ENCODE measurements at places on chromosomes 11 and 22. TPM values are rescaled to one million over a fixed set of nuclear protein-coding genes. Genes with fewer than 3 reads are reported as not detected.
A peak's percentile ranks its signal among the peaks of the same experiment; 100 is the strongest.

- no peak for DNase-seq
- no peaks in the 10 kb centered on the region for H3K4me1 ChIP-seq
- no peaks in the 10 kb centered on the region for H3K27me3 ChIP-seq
- no peak overlapping the region for H3K27ac ChIP-seq
- H3K4me3 ChIP-seq, result no peak overlapping the region
Measured at GRCh38 chr22:19503869-19504268, 20.3 kb downstream of the CLDN5 start.

DNA sequence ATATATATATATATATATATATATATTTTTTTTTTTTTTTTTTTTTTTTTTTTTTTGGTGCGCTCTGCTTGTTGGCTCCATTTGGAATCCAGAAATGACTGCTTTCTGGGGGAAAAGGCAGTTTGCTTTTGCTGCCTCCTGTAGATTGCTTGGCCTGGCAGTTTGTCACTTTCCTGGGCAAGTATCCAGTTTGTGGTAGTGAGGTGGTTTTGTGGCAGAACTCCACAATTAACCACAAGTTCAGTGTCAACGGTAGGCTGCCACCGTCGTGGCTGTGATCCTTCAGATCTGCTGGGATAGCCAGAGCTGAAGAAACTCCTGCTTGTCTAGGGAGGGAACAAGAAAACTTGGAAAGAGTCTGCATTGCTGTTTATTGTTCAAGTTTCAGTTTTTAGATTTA, 5.0 kb upstream of the PDE3B start:
- DNase-seq, result no peak
- no peak overlapping the region for H3K4me3 ChIP-seq
- H3K36me3 ChIP-seq, result no peaks in the 10 kb centered on the region
- no peaks in the 10 kb centered on the region for H3K27me3 ChIP-seq
- no peaks in the 10 kb centered on the region for H3K4me1 ChIP-seq

DNA sequence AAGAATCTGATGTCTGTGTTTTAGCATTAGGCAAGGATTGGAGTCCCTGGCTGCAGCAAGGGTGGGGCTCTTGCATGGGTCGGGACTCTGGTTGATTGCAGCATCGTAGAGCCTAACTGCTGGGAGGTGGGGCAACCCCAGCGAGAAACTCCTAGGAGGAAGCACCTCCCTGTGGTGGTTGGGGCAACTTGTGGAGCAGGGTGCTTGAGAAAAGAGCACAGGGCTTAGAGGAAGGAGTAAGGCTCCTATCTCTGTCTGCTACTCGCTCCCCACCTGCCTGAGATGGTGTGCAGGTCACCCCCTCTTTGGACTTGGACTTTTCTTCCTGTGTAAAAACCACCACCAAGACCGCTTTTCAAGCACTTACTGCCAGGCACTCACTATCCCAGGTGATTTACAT, 15.6 kb downstream of the SREBF2 start:
- no peaks in the 10 kb centered on the region for H3K36me3 ChIP-seq
- DNase-seq, result no peak
- no peaks in the 10 kb centered on the region for H3K27me3 ChIP-seq
- peaks cover 12% of the 10 kb centered on the region for H3K4me1 ChIP-seq
- no peak overlapping the region for H3K4me3 ChIP-seq

Gene ARHGEF17
- 58.5 TPM for total RNA-seq

- DNase-seq, result peak; percentile 50
- H3K4me1 ChIP-seq, result peaks cover 3% of the 10 kb centered on the region
- H3K4me3 ChIP-seq, result peak overlapping the region; percentile 79
- H3K27me3 ChIP-seq, result no peaks in the 10 kb centered on the region
Measured at GRCh38 chr11:125591649-125592304, 875 bp upstream of the STT3A start.

GRCh38 chr11:12266943-12267342, 110.4 kb upstream of the PARVA start:
- H3K4me3 ChIP-seq, result no peak overlapping the region
- peaks cover 14% of the 10 kb centered on the region for H3K4me1 ChIP-seq
- no peaks in the 10 kb centered on the region for H3K36me3 ChIP-seq
- H3K27me3 ChIP-seq, result no peaks in the 10 kb centered on the region
- DNase-seq, result no peak

DNA sequence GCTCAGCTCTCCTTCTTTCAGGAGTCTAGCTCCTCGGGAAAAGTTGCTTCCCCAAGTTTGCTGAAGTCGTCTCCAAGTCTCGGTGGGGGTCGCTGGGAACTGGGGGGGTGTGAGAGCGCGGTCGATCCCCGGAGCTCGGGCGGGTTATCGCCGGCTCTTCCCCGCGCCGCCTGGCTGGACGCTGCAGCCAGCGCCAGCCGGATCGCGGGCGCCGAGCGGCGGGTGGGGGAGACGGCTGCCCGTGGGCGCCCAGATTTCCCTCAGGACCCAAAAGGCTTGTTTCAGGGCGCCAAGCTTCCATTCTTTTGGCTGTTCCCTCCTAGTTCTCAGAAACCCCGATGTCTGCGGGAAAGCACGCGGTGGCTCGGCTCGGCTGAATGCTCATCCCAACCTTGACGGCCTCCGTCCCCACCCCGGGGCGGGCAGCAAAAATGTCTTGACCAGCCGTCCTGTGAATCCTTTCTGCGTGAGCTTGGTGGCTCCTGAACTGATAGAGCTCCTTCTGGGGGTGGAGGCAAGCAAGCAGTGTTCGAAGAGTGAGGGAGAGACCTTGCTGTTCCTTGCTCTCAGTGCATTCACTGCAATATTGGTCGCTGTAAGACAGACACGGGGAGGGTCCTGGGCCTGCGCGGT, 1.7 kb downstream of the ZBTB16 start:
- peak overlapping the region; percentile 90 for H3K4me3 ChIP-seq
- H3K36me3 ChIP-seq, result no peaks in the 10 kb centered on the region
- DNase-seq, result peak; percentile 51
- H3K4me1 ChIP-seq, result peaks cover 22% of the 10 kb centered on the region

DNA sequence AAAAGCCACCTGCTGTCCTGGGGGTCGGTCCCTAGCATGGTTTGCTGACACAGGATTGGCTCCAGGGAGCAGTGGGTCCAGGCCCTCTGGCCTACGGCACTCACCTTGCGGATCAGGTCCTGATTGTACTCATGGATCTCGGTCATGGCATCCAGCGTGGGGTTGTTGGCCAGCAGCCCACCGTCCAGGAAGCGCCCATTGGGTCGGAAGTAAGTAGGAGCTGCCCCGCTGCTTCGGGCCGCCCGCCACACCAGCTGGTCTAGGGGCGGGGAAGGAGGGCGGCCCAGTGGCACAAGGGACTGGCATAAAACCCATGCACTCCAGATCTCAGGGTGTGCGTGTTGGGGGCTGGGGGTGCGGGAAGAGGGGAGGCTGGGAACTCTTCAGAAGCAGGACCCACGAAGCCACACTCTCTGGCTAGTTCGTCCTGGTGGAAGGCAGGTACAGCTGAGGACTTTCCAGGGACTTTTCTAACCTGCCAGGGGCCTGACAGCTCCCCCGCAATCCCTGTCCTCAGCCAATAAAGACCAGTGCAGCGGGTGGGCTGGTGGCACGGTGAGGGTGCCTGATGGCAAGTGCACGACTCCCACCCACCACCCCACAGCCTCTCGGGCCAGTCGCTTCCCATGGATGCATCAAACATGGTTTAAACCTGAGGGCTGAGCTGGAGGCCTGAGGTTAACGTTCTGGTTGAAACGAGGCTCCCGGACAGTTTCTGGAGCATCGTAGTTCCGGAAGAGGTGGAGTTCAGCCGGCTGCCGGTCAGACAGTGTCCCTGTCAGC, 5.1 kb upstream of the BAIAP2L2 start:
- DNase-seq, result no peak
- H3K4me1 ChIP-seq, result peaks cover 7% of the 10 kb centered on the region
- no peak overlapping the region for H3K4me3 ChIP-seq
- H3K36me3 ChIP-seq, result no peaks in the 10 kb centered on the region

Gene HEPACAM
- 0.25 TPM for total RNA-seq

DNA sequence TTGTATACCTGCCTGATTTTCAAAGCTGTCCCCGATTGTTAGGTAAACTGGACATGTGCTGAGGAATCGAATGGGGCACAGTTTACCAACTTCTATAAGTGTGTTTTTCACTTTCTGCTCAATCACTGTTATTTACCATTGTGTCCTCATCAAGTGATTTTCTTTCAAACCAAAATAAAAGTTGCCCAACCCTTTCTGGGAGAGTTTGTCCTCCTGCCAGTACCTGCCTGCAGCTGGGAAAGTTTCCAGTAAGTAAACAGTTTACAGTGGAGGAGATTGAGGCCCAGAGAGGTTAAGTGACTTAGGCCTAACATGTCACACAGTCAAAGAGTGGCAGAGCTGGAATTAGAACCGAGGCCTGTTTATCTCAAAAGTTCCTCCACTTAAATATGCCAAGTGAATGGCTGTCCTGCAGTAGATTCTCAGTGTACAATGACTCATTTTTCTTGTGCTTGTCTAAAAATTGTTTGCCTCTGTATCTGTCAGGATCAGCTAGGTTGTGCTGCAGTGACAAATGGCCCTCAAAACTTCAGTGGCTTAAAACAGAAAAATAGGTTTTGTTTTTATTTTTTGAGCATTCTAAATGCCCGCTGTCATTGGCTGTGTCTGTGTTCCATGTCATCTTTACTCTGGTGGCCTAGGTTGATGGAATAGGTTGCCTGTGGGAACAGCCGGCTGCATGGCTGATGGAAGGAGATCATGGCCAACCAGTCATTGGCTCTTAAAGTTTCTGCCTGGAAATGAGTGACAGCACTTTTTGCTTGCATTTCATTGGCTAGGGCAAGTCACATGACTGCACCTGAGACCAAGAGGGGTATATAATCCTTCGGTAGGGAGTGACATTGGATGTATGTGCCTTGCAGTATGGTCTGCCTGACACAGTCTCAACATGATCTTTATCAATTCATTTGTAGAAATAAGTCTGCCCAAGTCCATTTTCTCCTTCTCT, 61.8 kb upstream of the CRYBB3 start:
- DNase-seq, result no peak
- no peaks in the 10 kb centered on the region for H3K36me3 ChIP-seq
- no peaks in the 10 kb centered on the region for H3K4me1 ChIP-seq

DNA sequence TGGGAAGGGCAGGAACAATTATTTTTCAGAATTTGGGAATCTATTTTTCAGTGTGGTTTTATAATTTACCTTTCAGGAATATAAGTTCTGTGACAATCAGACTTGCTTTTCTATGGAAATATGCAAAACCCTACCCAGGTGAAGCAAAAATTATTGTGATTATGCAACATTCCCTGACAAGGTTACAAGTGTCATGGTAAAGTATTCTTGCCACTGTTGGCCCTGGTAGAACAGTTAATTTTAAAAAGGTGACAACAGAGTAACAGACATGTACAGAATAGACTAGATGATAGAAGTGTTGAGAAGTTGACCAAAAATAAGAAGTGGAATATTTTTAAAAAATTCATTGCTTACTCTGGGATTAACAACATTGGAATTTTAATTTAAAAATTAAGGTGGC, 29.2 kb downstream of the TRAF6 start:
- H3K4me1 ChIP-seq, result peaks cover 8% of the 10 kb centered on the region
- H3K27me3 ChIP-seq, result no peaks in the 10 kb centered on the region
- peak overlapping the region; percentile 14 for H3K27ac ChIP-seq
- DNase-seq, result no peak

DNA sequence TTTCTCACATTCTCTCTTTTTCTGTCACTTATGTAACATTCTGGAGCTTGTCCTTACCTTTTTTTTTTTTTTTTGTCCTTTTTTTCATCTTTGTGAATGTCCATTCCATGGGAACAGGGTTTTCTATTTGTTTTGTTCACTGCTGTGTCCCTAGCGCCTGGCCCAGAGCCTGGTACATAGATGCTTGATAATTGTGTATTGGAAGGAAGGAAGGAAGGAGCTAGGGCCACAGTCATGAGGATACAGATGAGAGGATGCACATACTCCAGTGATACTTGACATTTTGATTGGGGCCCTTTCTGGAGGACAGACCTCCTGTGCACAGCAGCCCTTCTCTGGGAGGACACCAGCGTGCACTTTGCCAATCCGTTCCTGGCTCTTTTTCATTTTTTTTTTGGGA, 68.9 kb downstream of the KIAA1671 start:
- H3K27me3 ChIP-seq, result no peaks in the 10 kb centered on the region
- no peak overlapping the region for H3K4me3 ChIP-seq
- peaks cover 12% of the 10 kb centered on the region for H3K4me1 ChIP-seq
- H3K27ac ChIP-seq, result no peak overlapping the region
- H3K36me3 ChIP-seq, result no peaks in the 10 kb centered on the region

DNA sequence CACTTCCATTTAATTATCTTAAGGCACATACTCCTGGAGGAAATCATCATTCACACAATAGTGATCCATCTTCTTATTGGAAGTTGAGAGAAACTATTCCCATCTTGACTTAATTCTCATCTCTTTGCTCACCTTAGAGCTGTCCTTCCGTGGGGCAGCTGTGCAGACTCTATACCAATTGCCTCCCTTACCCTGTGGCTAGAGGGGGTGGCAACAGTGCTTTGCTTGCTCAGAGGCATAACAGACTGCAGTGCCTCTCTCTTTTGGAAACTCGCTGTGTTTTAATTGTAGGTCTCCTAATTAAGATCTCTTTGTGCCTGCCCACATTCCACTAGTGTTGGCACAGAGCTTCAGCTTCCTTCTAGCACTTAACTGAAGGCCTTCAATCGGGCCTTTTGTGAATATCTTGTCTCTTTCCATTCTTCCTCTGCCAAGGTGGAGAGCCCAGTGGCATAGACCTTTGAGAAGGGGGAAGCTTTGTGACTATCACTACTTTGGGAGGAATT, 5.5 kb downstream of the KMT2A start:
- H3K4me1 ChIP-seq, result peaks cover 34% of the 10 kb centered on the region
- no peaks in the 10 kb centered on the region for H3K36me3 ChIP-seq
- H3K27me3 ChIP-seq, result no peaks in the 10 kb centered on the region
- no peak overlapping the region for H3K4me3 ChIP-seq

Gene PATE4
- total RNA-seq, result not detected

All from testis (tissue), 5 donors.